ENCODE measurements at places on chromosomes 3 and 15.

DNA sequence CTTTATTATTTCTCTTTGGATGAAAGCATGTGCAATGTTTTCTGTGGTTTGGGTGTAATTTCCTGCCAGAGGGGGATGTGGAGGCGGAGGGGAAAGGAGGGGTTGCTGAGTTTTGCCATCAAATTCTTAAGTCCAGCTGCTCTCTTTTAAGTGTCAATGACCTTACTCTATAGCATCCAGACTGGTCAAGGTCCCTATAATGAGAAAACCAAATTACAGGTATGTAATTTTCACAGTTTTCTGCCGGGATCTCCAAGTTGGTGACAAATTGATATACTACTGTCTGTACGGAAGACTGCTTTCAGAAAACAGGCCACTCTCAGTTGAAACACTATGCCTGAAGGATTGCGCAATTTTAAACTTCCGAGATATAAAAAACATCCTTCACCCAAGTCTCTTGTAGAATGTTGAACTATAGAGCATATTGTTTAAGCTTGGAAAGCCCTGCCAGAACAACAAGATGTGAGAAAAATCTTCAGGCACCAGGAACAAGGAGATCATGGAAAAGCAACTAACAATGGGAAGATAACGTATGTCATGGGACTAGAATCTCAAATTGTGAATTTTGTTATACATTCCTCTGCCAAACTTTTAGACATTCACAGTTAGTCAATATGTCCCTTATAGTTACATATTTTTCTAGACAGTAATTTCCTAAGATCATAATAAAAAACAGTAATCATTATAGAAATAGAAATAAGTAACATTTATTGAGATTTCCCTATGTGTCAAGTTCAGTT lies 300.7 kb upstream of the SATB1 start:
- peaks cover 75% of the 10 kb centered on the region for H3K4me1 ChIP-seq
- H3K4me3 ChIP-seq: peak overlapping the region; percentile 66
- peak overlapping the region; percentile 86 for H3K27ac ChIP-seq
- H3K36me3 ChIP-seq: peaks cover 18% of the 10 kb centered on the region

DNA sequence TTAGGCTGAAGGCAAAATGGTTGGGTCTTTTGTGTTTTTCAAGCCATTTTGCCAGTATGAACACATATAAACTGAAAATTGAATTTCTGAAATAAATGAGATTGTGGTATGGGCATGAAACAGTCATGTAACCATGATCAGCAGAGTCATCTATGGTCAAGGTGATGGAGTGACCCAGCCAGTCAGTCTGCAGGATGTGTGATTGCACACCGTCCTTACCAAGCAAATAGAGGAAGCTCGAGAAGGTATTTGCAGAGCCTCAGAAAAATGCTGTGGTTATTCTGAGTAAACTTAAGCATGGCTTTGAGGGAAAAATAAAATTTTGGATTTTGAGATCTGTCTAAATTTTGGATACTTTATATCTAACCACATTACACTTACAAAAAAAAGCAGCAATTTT lies 95.9 kb upstream of the RNF7 start:
- peaks cover 3% of the 10 kb centered on the region for H3K4me1 ChIP-seq
- no peak overlapping the region for H3K27ac ChIP-seq
- no peak overlapping the region for H3K4me3 ChIP-seq
- H3K36me3 ChIP-seq: no peaks in the 10 kb centered on the region
- H3K27me3 ChIP-seq: no peaks in the 10 kb centered on the region

DNA sequence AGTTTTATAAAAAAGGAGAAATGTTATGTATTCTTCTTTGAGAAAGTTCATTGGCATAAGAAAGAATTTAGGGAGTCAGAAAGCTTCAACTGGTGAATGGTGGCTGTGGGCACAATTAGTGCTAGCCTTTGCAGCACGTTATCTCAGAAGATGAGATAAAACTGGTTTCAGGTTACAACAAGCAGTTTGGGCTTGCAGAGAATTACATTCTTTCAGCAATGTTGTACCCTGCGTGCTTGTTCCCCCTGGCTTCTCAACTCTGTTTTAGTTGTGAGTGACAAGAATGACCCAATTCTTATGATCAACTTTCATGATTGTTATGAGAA lies 31.6 kb upstream of the ACP3 start:
- DNase-seq: no peak
- H3K4me1 ChIP-seq: no peaks in the 10 kb centered on the region
- peaks cover 4% of the 10 kb centered on the region for H3K27me3 ChIP-seq
- H3K36me3 ChIP-seq: no peaks in the 10 kb centered on the region

DNA sequence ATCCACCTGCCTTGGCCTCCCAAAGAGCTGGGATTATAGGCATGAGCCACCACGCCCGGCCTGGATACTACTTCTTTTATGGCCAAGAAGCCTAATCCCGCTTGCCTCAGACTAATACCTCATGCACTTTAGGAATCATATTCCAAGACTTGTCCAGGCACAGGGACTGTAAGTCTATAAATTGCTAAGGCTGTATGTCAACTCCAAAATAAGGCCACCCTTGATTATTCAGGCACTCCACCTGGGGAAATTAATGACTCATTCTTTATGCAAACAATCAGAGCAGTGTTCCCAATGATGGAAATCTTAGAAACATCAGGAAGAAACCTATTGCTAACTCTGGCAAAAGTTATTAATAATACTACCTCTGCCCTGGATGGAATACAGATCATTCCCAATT lies 98.4 kb downstream of the ERC2 start:
- no peak for DNase-seq
- H3K4me3 ChIP-seq: no peak overlapping the region
- no peak overlapping the region for H3K27ac ChIP-seq
- H3K27me3 ChIP-seq: peaks cover 10% of the 10 kb centered on the region

DNA sequence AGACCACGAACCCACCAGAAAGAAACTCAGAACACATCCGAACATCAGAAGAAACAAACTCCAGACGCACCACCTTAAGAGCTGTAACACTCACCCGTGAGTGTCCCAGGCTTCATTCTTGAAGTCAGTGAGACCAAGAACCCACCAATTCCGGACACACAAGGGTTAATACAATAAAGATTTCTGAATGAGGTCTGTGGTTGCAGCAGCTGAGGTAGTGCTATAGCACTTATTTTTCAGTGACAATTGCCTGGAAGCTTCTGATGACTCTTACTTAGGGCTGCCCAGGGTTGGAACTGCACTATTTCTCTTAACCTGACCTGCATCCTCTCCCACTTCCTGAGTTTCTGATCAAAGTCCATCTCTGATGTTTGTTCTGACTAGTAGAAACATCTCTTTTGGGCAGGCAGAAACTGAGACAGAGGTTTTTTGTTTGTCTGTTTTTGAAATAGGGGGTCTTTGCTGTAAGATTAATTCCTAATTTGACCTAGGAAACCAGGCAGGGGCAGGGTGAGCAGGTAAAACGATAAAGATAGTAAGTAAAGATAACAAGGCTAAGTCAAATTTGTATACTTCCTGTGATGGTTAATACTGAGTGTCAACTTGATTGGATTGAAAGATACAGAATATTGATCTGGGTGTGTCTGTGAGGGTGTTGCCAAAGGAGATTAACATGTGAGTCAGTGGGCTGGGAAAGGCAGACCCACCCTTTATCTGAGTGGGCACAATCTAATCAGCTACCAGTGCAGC lies 169.1 kb downstream of the GAP43 start:
- H3K4me3 ChIP-seq: peak overlapping the region; percentile 61
- H3K27me3 ChIP-seq: no peaks in the 10 kb centered on the region
- peaks cover 25% of the 10 kb centered on the region for H3K4me1 ChIP-seq

DNA sequence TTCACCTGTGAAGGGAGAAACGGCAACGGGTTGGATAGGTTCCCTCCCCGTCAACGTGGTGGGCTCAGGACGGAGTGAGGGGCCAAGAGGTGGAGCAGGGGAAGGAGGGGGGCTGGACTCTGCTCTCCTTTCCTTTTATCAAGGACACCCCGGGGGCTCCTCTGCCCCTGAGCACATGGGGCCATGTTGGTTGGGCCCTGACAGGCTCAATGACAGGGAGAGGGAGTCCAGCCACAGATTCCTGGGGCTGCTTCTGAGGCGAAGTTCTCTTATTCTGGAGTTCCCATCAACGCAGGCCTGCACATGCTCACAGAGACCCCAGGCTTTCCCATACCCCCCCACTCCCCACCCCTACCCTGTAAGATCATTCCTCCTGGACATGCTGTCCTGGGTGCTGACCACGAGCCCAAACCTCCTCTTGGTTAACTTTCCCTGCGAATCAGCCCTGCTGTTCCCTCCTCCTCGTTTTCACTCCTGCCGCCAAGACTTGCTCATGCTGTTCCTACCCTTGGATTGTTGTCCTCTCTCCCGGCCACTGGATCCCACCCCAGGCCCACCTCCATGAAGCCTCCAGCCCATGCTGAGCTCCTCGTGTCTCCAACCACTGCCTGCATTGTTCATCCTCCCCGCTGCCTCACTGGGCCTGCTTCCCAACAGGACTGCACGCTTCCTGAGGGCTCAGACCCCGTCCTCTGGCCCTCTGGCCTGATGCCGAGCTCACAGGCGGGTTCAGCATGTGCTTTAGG lies 61.2 kb downstream of the SENP2 start:
- H3K4me3 ChIP-seq: no peak overlapping the region
- no peaks in the 10 kb centered on the region for H3K4me1 ChIP-seq
- H3K27ac ChIP-seq: no peak overlapping the region

DNA sequence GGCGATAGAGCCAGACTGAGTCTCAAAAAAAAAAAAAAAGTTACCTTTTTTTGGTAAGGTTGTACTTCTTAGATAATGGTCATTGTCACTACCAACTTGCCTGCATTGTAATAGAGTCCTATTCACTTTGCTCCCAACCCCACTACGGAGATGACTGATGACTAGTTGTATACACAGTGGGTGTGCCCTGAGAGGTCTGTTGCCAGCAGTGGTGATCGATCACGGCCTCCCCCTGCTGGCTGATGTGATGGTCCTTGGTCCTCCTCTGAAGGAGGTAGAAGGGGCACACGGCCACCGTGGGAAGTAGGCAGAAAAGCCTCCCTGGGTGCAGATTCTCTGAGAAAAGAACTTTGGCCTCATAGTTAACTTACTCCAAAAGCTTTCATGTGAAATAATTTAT lies 10.7 kb downstream of the GCNT3 start:
- peak; percentile 64 for DNase-seq
- no peak overlapping the region for H3K4me3 ChIP-seq
- peaks cover 20% of the 10 kb centered on the region for H3K27me3 ChIP-seq
- no peaks in the 10 kb centered on the region for H3K36me3 ChIP-seq
- H3K4me1 ChIP-seq: no peaks in the 10 kb centered on the region
- H3K27ac ChIP-seq: no peak overlapping the region

- DNase-seq: no peak
- H3K27ac ChIP-seq: no peak overlapping the region
- peaks cover 7% of the 10 kb centered on the region for H3K27me3 ChIP-seq
- no peaks in the 10 kb centered on the region for H3K4me1 ChIP-seq
These were observed 153.8 kb upstream of the RORA start for GRCh38 chr15:61382927-61383326.
